NCI-H2081 (cell line): ENCODE measurements at places on chromosomes 12 and 14.

- DNase-seq, result no peak
Measured at GRCh38 chr14:51554953-51555352, 96.8 kb upstream of the FRMD6 start.

- peak; percentile 13 for DNase-seq
Measured at GRCh38 chr14:36773136-36773540, 111.5 kb downstream of the PAX9 start.

DNA sequence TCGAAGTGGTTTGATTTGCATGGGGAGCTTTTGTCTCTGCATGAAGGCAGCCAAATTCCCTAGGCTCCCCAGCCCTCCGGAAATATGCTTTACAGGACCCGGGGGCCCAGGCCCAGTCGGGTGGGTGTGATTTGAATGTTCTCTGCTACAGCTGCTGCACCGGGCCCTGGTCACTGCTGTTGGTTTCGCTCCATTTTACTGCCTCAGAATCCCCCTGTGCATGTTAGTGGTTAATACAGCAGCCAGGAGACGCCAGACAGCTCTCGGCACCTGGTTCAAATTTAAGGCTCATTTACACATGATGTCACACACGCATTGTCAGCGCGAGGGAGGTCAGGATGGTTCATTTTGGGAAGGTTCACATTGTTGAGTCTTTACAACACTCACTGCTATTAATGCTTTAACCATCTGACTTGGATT is 99.6 kb downstream of the SLC38A6 start:
- DNase-seq, result no peak

- no peak for DNase-seq
Measured at GRCh38 chr12:7499636-7500035, 3.9 kb downstream of the CD163 start.

GRCh38 chr12:45076417-45077026 is 25.6 kb upstream of the DBX2 start:
- DNase-seq, result no peak

- DNase-seq, result no peak
Measured at GRCh38 chr14:50109342-50109741, 7.0 kb downstream of the VCPKMT start.

DNA sequence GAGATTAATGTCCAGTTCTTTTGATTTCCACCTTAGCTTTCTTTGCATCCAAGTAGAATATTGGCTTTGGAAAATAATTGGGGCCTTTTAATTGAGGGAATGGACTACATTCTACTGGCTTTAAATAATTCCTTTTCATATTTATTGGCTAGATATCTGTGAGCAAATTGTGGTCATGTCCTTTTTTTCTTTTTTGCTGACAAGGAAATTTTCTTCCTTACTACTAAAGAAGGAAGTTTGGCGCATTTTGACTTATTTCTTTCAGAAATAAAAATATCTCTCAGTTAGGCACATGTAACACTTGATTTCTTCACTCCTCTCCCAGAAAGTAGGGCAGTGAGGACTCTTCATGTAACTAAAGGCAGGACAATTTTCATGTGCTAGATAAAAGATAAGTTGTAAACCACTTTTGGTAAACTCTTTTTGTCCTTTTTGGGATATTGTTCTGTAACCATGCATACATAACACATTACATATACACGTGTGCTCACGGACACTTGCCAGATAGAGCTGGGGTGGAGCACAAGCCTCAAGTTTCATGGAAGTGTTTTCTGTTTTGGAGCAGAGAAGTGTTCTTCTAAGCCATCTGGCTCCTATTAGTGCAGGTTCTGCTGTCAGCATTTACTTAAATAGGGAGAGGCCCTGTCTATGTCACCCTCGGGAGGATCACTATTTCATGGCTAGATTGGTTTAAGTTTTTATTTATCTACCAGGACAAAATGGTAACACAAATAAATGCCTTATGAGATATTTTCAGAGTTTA is 85.1 kb upstream of the LRIG3 start:
- no peak for DNase-seq

DNA sequence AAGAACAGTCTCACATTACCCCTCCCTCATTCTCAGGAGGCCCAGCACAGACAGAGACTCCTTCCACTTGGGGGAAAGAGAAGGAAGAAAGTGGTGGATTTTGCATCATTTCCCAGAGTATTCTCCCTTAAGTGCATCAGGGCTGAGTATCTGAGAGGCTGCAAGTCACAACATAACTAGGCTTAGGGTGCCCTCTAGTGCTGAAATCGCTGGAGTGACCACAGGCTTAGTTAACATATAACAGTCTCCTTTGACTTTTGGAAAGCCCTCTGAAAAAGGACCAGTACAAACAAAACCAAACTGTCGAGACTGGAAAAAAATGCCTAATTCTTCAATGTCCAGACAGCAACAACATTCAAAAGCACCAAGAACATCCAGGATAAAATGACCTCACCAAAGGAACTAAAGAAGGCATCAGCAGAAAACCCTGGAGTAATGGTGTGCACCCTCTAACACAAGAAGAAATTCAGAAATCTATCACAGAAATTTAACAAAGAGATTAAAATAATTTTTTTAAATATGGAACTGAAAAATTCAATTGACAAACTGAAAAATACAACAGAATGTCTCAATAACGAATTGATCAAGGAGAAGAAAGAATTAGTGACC is 412.3 kb downstream of the RPS29 start:
- DNase-seq, result peak; percentile 80

DNA sequence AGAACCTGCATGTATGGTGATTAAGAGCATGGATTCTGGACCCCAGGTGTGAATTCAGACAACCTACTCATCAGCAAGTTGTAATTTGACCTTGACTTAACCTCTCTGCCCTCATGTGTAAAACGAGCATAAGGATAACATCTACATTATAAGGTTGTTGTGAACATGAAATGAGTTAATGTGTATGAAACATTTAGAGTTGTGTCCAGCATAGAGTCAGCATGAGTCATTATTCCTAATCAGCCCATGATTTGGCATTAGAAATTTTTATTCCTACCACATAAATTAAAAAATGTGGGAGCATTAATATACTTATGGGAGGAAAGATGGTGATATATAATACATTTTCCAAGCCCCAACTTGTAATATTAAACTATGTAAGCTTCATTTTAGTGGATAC is 95.9 kb upstream of the DDHD1 start:
- DNase-seq, result no peak

DNA sequence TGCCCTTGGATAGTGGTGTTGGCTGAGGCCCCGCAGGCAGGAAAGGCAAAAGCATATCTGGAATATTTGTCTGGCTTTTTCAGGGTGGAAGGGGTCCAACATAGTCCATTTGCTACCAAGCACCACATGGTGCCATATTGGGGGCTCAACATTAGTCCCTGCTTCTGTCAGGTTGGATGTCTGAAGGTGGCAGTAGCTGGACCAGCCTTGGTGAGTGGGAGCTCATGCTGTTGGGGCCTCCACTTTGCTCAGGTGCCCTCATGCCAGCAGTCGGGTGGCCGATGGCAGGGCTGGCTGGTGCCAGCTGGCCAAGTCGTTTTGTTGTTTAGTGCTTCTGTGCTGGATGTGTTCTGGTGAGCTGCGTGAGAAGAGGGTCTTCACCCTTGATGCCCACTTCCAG is 135.3 kb downstream of the PAPOLA start:
- DNase-seq, result no peak

DNA sequence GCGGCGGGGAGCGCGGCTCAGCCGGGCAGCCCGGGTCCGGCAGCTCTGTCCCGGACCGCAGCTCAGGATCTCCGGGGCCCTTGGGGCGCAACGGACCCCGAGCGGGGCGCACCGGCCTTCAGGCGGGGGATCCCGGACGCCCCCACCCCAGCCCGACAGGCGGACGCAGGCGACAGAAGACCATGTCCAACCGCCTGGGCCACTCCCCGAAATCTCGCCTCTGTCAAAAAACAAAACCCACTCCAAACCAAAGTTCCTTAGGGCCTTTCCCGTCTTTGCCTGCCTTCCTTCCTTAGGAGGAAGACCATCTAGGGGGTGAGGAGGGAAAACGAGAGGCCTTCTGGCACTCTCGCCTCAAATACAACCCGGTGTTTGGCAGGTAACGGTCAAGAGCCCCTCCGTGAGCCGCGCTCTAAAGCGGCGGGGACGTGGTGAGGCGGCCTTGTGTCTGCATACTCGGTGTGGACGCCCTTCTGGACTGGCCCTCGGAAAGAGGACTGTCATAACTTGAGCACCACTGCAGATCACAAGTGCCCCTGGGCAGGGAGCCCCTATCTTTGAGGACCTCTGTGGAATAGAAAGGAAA is 604 bp downstream of the HCFC2 start:
- DNase-seq, result no peak

- no peak for DNase-seq
Measured at GRCh38 chr12:12903642-12904609, 12.6 kb downstream of the GPRC5A start.

GRCh38 chr12:24928131-24928530 is 20.8 kb downstream of the BCAT1 start:
- DNase-seq, result no peak

GRCh38 chr12:89364058-89364457 is 11.8 kb upstream of the DUSP6 start:
- DNase-seq, result no peak

DNA sequence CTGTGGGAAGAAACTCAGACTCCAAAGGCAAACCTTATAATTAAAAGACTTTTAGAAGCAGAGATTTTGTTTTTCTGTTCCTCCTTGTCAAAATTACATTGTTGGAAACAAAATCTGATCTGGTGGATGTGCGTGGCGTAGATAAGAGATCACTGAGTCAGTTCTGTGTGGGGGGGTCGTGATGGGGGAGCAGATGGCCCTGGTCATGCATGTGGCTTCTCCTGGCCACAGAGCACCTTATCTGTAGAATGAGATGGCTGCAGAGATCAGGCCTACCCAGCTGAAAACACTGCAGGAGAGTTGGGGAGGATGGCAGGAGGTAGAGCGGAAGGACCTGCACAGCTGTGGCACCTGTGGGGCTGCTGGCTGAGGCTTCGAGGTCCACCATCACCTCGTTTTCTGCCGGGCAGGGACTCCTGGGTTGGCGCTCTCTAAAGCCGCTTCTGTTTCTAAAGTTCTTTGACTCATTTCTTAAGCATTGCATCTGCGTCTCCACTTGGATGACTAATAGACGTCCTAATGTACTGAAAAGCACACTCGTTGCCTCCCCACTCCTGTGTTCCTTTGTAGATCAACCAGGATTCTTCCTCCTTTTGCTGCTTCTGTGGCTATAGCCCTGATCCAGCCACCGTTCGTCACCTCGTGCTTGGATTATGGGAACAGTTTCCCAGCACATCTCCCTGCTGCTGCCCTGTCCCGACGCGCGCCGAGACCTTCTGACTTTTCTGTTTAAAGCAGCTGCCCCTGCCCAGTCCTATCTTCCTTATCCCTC is 93.4 kb downstream of the TSPAN9 start:
- no peak for DNase-seq

DNA sequence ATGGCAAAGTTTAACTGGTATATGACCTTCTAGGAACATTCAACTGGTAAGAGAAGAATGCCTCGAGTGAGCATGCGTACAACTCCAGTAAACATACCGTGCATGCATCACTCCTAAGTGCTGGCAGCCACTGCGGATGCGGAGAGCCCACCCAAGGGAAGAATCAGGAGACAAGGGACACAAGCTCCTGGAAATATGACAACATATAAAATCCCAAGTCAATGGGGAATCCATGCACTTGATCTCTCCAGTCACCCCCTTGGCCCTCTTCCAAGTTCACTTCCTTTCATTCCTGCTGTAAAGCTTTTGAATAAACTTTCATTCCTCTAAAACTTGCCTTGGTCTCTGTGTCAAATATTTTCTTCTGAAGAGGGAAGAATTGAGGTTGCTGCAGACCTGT is 168.7 kb upstream of the TMCC3 start:
- no peak for DNase-seq

- DNase-seq, result no peak
Measured at GRCh38 chr14:32296366-32296765, 32.7 kb upstream of the AKAP6 start.

GRCh38 chr12:50003595-50003994 is 21.7 kb downstream of the RACGAP1 start:
- DNase-seq, result no peak

DNA sequence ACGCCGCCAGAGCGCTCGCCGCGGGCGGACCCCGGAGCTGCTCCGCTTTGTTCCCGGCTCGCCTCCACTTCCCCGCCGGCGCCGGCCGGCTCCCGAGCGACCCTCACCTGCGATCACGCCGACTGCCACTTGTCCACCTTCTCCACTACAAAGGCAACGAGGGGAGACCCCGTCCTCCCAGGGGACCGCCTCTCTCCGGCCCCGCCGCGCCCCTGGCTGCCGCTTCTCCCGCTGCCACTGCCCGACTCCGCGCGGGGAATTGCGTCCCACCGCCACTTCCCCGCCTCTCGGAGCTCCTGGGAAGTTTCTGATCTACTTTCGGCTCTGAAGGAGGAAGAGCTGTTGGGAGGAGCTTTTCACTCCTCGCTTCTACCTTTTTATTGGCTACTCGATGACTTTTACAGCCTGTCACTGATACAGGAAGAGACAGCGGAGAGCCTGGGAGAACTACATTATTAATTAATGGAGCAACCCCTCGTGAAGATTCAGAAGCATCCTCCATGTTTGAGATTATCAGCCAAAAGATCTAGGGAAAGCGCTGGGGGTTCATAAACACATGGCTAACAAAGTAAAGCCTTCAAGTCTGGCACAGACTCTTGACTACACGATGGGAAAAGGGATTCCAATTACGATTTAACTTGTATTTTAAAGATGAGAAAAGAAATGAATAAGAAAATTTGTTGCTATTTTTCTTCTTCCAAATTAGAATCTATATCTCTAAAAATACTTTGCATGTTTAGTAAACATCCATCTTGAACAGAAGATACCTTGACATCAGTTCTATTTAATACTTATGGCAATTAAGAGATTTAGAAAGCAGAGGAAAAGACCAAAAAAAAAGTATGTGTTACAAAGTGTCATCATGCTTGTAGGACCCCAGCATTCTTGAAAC is at the start of gene BAZ1A:
BAZ1A (minus strand) TSS at position 330 of the 892 bp plus-strand sequence. CDS start 756 bp downstream, outside the sequence.
- peak; percentile 65 for DNase-seq

GRCh38 chr12:2856051-2856450 is 788 bp downstream of the TEX52 start:
- DNase-seq, result no peak

- DNase-seq, result no peak
Measured at GRCh38 chr12:125079648-125080645, 14.7 kb downstream of the AACS start.

DNA sequence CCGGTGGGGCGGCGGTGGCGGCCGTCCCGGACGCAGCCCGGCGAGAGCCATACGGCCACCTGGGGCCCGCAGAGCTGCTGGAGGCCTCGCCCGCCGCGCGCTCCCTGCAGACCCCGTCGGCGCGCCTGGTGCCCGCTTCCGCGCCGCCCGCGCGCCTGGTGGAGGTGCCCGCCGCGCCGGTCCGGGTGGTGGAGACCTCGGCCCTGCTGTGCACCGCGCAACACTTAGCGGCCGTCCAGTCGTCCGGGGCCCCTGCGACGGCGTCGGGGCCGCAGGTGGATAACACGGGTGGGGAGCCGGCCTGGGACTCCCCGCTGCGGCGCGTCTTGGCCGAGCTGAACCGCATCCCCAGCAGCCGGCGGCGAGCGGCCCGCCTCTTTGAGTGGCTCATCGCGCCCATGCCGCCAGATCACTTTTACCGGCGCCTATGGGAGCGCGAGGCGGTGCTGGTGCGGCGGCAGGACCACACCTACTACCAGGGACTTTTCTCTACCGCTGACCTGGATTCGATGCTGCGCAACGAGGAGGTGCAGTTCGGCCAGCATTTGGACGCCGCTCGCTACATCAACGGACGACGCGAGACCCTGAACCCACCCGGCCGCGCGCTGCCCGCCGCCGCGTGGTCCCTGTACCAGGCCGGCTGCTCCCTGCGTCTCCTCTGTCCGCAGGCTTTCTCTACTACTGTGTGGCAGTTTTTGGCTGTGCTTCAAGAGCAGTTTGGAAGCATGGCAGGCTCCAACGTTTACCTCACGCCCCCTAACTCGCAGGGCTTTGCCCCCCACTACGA is 716 bp downstream of the RIOX1 start:
- peak; percentile 66 for DNase-seq

GRCh38 chr12:120739821-120740613 is 14.4 kb downstream of the ACADS start:
- no peak for DNase-seq
